ENCODE measurements at places on chromosomes 4 and X. TPM values are rescaled to one million over a fixed set of nuclear protein-coding genes. Genes with fewer than 3 reads are reported as not detected.

Gene FGF5
- 24.8 TPM for total RNA-seq

Gene SRPX
- 147 TPM for total RNA-seq

Gene SPACA5
- total RNA-seq = not detected

Gene CHRNA9
- total RNA-seq = 0.16 TPM

Gene PLP1
- total RNA-seq = 1.9 TPM

Gene XAGE2
- total RNA-seq = not detected

Gene PDGFRA
- total RNA-seq = 519 TPM

Data from hair follicle dermal papilla cell (primary cell).